ENCODE measurements at places on chromosomes 16 and 17.

- DNase-seq = no peak
Observed at GRCh38 chr16:89014403-89015230, 37.6 kb upstream of the CBFA2T3 start.

DNA sequence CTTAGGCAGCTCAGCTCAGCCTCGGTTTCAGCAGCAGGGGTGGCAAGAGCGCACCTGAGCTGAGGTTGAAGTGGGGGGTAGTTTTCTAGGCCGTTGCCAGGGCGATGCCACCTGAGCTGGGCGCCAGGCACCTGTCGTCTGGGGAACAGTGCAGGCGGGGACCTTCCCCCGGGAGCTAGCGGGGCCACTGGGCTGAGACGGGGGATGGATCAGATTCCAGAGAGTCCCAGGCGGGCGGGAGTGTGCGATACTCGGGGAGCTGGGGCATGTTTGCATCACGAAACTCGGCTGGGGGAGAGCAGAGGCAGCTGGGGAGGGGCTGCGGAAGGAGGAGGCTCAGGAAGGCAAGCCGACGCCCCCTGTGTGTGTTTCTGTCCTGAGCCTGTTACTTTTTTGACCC, 477 bp upstream of the CLDN9 start:
- DNase-seq = no peak

- DNase-seq = peak; percentile 23
Observed at GRCh38 chr17:77327566-77328464, 187.0 kb downstream of the SEC14L1 start.

DNA sequence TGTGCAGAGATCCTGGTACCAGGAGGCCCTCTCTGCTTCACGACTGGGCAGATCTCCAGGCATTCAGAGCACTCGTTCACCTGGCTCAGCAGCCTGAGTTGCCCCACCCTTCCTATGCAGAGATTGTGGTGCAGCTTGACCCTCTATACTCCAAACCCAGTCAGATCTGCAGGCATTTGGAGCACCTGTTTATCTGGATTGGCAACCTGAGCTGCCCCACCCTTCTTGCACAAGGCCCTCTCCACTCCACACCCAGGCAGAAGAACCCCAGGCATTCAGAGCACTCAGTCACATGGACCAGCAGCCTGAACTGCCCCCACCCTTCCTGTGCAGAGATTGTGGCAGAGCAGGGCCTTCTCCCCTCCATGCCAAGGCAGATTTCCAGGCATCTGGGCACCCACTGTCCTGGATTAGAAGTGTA, 88.4 kb upstream of the CDH5 start:
- peak; percentile 21 for DNase-seq

- peak; percentile 100 for DNase-seq
Observed at GRCh38 chr17:5500589-5501391, 14.4 kb downstream of the MIS12 start.

- DNase-seq = no peak
Observed at GRCh38 chr17:57723427-57724025, 21.6 kb downstream of the CCDC182 start.

DNA sequence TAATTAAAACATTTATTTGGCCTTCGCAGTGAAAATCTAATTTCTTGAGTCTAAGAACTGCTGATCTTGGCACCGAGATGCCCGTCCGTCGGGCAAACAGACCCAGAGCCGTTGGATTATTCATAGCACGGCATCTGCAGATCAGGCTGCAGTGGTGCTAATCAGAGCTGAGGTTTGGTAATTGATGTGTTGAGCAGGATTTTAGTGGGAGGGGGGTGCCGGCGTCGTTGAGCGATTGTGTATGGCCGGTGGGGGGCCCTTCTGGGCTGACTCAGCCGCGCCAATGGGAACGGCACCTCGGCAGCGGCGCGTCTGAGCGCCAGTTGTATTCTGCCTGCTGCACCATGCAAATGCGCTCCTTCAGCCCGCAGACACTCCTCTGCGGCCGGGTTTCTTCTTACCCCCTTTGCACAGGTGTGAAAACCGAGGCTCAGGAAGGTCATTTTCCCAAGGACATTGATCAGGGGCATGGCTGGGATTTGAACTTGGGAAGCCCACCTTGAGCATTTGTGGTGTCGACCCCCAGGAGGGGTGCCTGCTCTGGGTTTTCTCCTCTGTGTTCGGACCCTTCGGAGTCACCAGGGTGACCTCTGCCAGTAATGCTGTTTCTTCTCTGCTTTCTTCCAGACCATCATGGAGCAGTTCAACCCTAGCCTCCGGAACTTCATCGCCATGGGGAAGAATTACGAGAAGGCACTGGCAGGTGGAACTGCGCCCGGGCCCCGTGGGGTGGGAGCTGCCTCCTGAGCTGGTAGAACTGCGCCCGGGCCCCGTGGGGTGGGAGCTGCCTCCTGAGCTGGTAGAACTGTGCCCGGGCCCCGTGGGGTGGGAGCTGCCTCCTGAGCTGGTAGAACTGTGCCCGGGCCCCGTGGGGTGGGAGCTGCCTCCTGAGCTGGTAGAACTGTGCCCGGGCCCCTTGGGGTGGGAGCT, 18.4 kb downstream of the BAIAP2 start:
- DNase-seq = no peak

DNA sequence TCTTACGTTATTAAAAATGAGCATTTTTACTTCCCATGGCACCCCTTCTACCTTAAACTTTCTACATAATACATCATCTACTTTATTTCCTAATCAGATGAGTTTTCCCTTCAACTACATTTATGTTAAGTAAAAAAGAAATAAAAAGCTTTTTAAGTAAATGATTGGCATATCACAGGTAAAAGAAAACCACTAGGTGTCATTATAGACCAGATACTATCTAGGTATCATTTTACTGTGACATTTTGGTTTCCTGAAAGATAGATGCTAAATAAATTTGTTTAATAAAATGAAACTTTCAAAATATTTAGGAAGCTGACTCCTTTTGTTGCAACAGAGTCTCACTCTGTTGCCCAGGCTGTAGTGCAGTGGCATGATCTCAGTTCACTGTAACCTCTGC, 3.8 kb upstream of the CMTM1 start:
- DNase-seq = no peak

DNA sequence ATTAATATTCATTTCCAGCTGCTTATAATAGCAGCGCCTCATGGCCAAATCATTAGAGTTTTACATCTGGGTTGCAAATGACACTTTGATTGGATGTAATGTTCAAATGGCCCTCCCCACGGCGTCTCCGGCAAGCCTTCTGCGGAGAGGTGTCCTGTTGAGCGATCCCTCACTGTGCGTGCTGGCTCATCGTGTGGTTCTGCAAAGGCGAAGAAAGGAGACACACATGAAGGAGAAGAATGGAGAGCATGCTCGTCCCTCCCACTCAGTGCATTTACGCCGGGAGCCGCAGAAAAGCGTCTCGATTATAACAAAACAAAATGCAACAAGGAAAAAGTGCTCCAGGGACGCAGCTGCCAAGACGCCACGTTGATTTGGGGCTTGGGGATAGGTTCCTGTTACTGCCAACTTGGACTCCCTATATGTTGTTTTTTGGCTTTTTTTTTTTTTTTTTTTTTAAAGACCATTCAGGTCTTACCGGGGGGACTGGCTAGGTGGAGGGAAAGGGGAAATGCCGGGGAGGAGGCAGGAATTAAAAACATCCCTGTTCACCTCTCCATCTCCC, 117.6 kb downstream of the C16orf78 start:
- no peak for DNase-seq

- DNase-seq = no peak
Observed at GRCh38 chr17:82343560-82343959, 10.0 kb upstream of the SECTM1 start.

GRCh38 chr17:41338961-41339485, 11.6 kb downstream of the KRT33A start:
- DNase-seq = no peak

DNA sequence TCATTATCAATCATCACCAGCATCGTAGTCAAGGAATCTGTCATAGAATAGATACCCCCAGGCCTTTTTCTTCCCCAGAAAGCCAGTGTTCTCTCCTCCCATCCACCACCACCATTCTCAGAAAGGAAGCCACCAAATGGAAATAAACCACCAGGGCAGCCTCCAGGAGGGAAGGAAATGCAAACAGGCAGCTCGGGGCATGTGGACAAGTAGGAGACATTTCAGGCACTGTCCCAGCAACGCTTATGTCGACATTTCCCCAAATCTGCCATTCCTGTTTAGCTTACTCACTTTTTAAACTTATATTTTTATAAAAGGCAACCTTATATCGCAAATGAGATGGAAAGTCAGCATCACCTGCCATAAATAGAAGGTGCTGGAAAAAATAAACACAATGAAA, 15.8 kb downstream of the EMP2 start:
- DNase-seq = no peak

- DNase-seq = no peak
Observed at GRCh38 chr17:27457731-27458523, 1.7 kb downstream of the KSR1 start.

GRCh38 chr16:50436271-50436670, 67.5 kb upstream of the BRD7 start:
- no peak for DNase-seq

DNA sequence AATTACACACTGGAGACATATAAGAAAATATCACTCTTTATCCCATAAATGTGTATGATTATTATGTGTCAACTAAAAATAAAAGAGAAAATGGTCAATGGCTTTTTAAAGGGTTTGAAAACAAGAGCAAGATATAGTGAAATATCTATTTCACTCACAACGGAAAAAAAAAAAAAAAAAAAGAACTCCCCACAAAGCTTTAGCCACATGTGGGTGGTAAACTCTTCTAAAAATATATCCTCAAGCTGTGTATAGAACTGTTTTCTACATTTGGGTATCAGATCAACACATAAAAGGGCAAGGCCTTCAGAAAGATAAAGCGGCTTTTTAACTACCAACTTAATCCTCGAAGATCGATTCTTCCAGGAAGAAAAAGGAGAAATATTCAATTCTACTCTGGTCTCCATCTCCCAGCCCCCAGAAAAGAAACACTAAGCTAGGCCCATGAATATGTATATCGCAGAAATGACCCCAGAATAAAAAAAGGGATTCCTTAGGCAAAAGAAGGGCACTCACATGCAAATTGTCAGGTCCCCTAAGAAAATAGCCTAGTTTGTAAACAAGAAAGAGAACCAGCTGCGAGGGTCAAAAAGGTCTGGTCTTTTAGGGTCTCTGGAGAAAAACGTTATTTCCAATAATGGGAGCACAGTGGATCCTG, 4.4 kb downstream of the LITAF start:
- DNase-seq = no peak

GRCh38 chr17:34578016-34578415, 1.4 kb upstream of the TMEM132E start:
- peak; percentile 62 for DNase-seq

DNA sequence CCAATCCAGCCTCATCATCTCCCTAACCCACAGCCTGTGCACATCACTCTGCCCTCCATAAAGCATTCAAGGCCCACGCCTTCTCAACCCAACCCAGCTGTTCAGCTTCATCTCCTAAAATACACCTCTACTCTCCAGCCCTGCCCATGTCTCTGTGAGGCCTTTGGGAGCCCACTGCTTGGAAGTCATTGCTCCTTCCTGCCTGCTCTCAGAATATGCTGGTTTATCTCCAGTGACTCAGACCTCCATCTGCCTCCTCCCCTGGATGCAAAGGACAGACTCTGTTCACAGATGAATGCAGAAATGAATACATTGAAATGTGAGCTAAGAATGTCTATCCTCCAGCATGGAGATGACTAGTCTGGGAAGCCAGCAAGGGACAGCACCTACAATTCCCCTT, 19.0 kb downstream of the KCNG4 start:
- DNase-seq = no peak

GRCh38 chr17:82175201-82175600, 37.4 kb downstream of the CCDC57 start:
- DNase-seq = peak; percentile 50

- DNase-seq = no peak
Observed at GRCh38 chr16:17459903-17460521, 10.7 kb downstream of the XYLT1 start.

DNA sequence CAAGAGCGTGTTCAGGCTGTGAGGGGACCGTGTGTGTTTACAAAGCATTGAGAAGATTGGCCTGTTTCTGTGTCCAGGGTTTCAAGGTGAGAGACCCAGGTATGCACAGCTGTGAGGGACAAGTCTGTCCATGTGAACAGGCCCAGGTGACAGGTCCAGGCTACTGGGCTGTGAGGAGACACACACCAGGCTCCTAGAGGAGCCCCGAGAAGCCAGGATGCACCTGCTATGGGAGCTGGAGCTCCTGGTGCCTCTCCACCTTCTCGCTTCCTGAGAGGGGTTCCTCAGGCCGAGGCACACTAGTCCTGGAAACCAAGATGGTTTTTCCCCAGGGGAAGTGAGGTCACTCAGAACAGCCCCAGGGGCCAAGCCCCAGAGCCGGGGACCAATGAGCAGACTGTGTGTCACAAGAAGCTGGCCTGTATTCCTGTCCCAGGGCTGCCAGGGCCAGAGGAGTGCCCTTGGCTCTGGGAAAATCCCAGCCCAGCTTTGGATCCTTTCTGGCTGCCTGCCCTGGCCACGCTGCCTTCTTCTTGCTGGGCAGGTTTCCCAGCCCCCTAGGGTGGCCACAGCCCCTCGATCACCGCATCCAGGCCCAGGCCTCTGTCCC, 153.4 kb upstream of the PLCG2 start:
- no peak for DNase-seq

GRCh38 chr17:52383493-52384100, 225.1 kb upstream of the CA10 start:
- peak; percentile 89 for DNase-seq

GRCh38 chr16:9297437-9298113, 206.1 kb downstream of the HAPSTR1 start:
- peak; percentile 62 for DNase-seq

- no peak for DNase-seq
Observed at GRCh38 chr16:11689031-11689840, 21.0 kb downstream of the SNN start.

- DNase-seq = no peak
Observed at GRCh38 chr16:4345836-4346781, 5.0 kb downstream of the PAM16 start.

DNA sequence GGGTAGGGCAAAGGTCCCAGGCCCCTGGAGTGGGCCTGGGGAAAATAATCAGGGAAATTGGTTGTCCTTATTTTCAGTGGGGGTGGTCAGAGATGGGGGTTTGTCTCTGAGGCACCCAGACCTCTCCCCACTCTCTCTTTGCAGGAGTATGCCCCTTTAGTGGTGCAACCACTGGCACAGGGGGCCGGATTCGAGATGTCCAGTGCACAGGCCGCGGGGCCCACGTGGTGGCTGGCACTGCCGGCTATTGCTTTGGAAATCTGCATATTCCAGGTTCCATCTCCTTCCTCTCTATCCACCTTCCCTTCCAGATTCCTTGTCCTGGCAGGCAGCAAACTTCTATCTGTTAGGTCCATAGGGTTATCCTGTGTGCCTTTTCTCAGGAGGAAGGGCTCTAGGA, 7.6 kb downstream of the PFAS start:
- no peak for DNase-seq

- no peak for DNase-seq
Observed at GRCh38 chr17:56159826-56160380, 6.6 kb downstream of the ANKFN1 start.
